ENCODE measurements at places on chromosomes 1 and 21.
A peak's percentile ranks its signal among the peaks of the same experiment; 100 is the strongest.

GRCh38 chr1:59432531-59433439 is 135.9 kb downstream of the FGGY start:
- DNase-seq: no peak

GRCh38 chr1:178937695-178938094 is 66.8 kb upstream of the ANGPTL1 start:
- peak; percentile 55 for DNase-seq

DNA sequence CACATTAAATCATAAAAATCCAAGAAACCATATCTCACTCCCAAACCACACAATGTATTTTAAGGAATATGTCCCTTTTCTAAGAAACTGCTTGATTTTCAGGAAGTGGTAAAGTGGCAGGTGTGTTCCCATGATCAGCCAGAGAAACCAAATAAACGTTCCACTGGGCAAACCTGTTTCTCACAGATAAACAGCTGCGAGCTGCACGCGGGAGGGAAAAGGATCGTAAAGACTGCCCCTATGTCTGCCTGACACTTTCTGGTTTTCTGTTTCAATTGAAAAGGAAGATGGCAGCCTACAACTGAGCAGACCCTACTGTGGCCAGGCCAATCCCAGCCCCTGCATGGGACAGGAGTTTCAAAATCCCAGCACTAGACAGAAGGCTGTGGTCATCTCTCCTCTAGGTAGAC is 36.6 kb downstream of the HIVEP3 start:
- DNase-seq: no peak

DNA sequence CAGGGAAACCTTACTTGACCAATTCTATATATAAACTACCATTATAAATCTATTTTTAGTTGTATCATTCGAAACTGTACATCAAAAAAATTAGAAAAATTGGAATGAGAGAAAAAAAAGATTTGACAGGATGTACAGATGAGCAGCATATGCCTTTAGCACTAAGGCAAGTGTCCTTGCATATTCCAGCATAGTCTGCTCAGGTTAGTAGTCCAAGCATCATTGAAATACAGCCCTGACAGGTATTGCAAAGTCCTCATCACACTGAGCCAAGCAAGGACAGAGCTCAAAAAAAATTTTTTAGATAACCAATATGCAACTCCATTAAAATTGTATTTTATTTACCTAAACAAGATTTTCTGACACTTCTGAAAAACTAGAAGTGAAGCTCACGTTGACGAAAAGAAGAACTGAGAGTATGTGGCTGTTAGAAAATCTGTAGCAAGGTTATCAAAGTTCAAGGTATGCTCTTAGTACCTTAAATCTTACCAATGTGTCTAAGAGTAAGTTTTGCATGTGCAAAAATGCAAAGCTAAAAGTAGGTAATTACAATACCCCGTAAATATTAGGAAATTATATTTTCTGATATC is 465.6 kb upstream of the ADGRL4 start:
- DNase-seq: no peak

- no peak for DNase-seq
Observed at GRCh38 chr1:62334434-62334985, 15.3 kb upstream of the KANK4 start.

DNA sequence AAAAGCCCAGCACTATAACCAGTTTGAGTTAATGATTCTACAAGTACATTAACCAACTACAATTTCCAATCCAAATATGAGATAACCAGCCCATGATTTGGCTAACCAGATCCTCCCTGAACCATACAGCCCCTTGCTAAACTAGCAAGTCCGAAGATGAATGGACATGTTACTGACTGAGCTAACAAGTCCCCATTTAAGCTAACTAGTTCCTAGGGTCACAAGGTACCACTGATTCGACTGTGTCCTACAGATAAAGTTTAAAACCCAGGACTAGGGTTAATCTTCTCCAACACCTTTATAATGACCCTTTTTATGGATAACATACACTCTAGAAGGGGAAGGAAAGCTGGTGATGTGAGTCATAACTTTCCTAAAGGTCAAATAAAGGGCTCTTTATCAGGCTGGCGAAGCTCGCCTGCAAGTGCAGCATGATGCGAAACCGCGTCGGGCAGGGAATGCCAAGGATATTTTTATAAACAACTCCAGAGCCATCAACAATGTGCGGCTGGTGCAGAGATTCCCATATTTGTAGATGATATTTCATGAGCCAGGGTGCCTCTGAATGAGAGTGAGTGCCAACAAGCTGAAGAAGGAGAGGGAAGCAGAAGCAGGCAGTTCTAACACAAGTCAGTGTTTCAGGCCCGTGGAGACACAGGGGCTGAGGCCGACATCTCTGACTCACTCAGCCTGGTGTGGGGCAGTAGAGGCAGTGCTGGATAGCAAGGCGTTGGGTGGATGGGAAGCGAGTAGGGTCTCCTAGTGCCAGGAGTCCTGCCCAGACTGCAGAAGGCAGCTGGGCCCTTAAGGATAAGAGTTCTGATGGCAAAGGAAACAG is 75.6 kb upstream of the ROR1 start:
- DNase-seq: peak; percentile 82

DNA sequence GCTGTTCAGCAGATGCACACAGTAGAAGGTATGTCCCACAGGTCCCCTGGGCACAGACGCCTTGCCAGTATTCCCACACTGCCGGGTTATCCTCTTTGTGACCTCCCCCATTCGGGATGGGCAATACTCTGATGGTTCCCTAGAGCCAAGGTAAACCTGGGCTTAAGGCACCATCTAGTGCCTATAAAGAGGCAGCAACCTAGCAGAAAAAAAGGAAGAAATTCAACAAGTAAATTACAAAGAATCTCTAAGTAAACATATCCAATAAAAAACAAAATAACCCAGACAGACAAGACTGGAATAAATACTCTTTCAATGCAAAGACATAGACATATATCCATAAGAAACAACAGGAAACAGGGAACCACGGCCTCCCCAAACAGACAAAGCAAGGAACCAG is 39.4 kb downstream of the HSF2BP start:
- no peak for DNase-seq

DNA sequence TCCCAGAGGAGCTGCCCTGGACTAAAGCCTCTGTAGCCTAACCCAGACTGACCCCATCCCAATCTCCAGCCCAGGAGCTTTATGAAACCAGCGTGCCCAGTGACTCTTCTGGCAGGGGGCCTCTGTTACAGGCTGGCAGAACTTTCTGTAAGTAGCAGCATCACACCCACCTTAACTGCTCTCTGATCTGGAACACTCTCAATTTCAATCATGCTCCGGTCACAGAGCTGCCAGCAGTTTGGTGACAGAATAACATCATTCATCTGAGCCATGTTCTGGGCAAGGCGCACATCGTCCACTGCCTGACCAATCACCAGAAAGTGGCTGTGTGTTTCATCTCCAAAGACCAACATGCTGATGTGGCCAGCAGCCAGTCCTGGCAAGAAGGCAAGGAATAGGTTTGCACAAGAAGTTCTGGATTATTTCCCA is 14.7 kb downstream of the ADCY10 start:
- DNase-seq: no peak

GRCh38 chr1:1198423-1199140 is 7.8 kb downstream of the TNFRSF18 start:
- DNase-seq: no peak

DNA sequence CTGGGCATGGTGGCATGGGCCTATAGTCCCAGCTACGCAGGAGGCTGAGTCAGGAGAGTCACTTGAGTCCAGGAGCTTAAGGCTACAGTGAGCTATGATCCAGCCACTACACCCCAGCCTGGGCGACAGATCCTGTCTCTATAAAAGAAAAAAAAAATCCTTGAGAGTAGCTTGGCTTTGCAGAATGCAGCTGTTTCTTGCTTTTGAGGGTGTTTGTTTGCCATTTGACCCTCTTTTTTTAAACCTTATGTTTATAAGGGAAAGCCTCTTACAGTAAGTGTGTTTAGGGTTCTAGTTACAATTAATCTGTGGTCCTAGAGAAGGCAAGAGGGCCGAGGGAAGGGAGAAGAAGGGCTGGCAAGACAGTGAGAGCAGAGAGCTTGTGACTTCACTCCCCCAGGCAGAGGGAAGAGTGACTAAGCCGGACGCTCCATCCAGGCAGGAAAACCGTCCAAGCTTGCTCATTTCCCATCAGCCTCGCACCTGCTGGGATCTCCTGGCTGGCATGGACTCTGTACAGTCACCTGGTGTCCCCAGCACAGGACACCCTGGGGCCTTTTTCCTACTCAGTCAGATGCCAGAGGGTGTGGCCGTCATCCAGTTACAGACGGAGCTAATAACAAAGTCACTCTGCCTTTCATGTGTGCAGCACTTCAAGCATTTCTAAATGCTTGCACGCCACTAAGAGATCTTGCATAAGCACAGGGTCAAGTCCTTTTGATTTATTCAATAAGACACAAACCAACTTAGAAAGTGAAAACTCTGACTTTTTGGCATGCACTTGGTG is 55.5 kb upstream of the PSEN2 start:
- peak; percentile 77 for DNase-seq

- DNase-seq: no peak
Observed at GRCh38 chr1:236228411-236228810, 53.3 kb downstream of the ERO1B start.

GRCh38 chr1:91924146-91924545 is 25.1 kb upstream of the BRDT start:
- no peak for DNase-seq

DNA sequence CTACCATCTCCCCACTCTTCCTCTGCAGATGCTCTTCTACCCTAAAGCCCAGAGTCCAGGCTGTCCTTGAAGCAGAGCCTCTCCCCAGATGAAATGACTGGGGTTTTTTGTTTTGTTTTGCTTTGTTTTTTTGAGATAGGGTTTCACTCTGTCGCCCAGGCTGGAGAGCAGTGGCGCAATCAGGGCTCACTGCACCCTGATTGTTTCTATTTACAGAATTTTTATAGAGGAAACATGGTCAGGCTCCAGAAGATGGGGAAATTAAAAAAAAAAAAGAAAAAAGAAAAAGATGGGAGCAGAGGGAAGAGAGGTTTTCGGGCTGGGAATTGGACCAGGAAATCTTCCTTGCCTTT is 43.7 kb upstream of the ZNF281 start:
- DNase-seq: no peak

GRCh38 chr21:42538479-42539275 is 25.0 kb downstream of the SLC37A1 start:
- no peak for DNase-seq

DNA sequence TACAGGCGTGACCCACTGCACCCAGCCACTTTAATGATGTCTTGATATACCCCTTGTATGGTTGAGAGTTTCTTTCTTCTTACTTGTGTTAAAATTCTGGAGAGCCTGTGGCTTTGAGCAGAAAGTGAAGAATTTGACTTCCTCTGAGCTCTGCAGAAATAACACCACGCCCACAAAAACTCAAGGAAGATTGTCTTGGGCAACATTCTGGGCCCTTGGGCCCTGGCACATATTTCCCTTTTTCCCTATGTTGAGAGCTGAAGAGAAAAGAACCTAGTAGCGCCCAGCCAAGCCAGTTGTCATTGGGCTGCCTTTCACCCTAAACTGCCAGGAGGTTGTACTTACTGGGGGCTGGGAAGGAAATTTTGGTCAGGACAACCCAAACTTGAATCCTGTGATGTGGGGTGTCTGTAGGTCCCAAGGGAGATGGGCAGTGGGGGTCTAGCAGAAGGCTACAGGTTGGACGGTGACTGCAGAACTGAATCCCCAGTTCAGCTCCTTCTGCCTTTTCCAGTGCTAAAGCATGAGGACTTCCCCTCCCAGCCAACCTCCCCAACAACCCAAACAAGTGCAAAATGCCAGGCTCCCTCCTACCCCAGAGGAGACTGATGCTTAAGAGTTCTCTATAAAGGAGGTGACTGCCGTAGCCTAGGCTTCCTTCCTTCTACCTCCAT is 11.7 kb upstream of the SNAPIN start:
- DNase-seq: no peak

GRCh38 chr1:161994175-161994668 is 29.4 kb downstream of the OLFML2B start:
- no peak for DNase-seq

- peak; percentile 46 for DNase-seq
Observed at GRCh38 chr21:42194863-42195262, 24.1 kb upstream of the ABCG1 start.

DNA sequence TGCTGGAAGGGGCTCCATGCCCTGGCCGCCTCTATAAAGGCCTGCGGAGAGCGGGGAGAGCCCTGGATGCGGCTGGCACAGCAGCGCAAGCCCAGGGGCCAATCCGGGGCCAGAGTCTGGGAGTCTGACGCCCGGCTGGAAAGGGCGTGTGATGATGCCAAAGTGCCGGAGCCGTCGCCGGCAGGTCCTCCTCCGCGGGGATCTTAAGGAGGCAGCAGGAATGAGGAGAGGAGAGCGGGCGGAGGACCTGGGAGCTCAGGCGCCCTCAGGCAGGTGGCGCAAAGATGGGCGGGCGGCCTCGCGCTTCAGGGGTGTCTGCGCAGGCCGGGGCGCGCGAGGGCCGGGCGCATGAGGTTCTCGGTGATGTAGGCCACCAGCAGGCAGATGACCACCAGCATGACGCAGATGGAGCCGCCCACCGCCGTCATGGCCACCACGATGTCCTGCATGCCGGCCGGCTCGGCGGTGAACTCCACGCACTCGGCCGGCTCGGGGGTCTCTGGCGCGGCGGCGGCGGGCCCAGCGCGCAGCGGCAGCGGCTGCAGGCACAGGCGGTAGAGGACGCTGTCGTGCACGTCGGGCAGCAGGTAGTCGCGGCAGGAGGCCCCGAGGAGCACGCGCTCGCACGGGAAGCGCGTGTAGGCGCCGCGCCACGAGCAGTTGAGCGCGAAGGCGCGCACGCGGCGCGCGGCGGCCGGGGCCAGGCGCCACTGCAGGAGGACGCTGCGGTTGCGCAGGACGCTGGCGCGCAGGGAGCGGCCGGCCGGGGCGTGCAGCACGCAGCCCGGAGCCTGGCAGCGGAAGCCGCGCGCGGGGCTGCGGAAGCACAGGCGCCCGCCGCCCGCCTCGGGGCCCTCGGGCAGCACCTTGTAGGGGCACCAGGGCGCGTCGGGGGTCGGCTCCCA is 653 bp downstream of the FNDC10 start:
- DNase-seq: no peak

GRCh38 chr1:100658716-100659026 is 60.9 kb upstream of the VCAM1 start:
- no peak for DNase-seq

DNA sequence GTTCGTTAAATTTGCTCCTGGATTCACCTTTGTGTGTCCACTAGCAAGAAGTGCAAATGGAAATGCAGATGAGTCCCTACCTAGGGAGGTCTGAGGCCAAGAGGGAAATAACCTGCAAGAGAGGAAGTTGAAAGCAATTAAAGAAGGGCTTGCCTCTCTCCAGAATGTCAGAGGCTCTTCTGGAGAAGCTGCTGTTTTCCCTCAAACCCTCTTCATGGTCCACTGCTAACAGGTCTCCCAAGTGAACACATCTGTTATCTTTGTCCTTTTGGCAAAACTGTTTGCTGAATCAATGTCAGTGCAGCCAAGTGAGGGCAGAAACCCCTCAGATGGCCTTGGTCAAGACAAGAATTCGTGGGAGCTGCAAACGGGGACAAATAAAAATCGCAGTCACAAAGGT is 177.3 kb upstream of the PLXNA2 start:
- no peak for DNase-seq

- DNase-seq: no peak
Observed at GRCh38 chr1:54355931-54356679, 50.1 kb downstream of the SSBP3 start.

GRCh38 chr1:158180741-158181576 is at the start of gene CD1D:
Gene CD1D, plus strand, starts transcription at chr1:158180895. Its CDS starts 207 bp downstream, at chr1:158181102.
- DNase-seq: no peak
